ENCODE measurements at places on chromosomes 5 and 9.
A peak's percentile ranks its signal among the peaks of the same experiment; 100 is the strongest.

DNA sequence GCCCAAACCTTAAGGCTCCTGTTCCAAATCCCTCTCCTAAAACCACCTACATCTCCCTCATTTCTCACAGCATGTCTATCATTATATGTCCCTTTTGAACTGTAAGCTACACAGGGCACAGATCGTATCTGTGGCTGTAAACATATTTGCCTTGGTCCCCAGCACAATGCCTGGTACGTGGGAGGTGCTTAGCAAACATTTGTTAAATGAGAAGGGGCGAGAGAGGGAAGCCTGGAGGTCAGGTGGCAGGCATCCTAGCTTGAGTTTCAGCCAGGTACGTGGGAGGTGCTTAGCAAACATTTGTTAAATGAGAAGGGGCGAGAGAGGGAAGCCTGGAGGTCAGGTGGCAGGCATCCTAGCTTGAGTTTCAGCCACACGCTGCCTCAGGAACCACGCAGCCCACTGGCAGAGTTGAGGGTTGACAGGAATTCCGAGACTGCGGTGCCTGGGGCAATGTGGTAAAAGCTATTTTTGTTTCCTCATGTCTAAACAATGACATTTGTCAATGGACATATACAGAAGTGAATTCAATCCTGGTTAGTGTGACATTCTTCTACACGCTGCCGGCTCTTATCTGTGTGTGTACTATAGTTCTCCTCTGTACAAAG is 113.6 kb downstream of the EFNA5 start:
- no peak for DNase-seq

DNA sequence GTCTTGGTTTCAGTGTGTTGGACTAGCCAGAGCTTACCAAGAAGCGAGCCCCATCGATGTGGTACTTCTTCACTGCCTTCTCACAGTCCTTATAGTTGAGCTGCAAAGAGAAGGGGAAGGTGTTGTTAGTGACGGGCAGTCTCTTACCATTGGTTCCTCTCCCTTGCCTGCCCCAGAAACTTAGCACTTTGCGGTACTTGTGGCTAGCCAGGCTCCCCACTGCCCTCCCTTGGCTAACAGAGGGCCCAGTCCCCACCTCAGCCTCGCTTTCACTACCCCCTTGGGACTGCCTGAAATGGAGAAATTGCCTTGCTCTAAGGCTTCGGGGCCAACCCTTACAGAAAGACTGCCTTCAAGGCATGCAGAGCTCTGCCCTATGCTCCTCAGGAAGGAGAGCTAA is 4.3 kb downstream of the LCP2 start:
- no peak for DNase-seq

- DNase-seq: no peak
These were observed 37.2 kb upstream of the PAPPA start for GRCh38 chr9:116116393-116116792.

DNA sequence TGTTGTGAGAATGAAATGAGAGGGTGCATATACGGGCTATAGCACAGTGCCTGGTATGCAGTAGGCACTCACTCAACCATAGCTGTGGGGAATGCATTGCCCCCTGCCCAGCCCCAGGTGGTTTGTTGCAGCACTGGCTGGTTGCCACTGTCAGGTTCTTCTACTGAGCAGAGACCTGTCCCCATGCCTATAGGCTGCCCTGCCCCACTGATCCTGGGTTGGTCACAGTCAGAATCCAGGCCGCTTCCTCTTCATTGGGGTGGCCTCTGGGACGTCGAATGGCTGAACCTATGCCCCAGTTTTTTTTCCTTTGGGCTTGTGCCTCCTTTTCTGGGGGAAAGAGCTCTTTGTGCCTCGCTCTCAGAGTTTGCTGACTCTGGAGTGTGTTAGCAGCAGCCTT is 74.6 kb downstream of the RGS3 start:
- DNase-seq: no peak

DNA sequence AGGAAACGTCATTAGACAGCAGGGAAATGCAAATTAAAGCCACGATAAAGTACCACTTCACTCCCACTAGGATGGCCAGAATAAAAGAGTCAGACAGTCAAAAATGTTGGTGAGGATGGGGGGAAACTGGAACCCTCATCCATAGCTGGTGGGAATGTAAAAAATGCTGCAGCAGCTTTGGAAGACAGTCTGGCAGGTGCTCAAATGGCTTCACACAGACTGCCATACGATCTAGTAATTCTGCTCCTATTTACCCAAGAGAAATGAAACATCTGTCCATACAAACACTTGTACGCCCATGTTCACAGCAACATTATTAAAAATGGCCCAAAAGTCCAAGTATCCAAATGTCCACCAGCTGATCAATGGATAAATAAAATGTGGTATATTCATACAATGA is 158.9 kb upstream of the PHYKPL start:
- peak; percentile 60 for DNase-seq

GRCh38 chr5:59999056-59999455 is 105.5 kb upstream of the PDE4D start:
- no peak for DNase-seq

- DNase-seq: no peak
These were observed 16.9 kb upstream of the RNF183 start for GRCh38 chr9:113320051-113320450.

DNA sequence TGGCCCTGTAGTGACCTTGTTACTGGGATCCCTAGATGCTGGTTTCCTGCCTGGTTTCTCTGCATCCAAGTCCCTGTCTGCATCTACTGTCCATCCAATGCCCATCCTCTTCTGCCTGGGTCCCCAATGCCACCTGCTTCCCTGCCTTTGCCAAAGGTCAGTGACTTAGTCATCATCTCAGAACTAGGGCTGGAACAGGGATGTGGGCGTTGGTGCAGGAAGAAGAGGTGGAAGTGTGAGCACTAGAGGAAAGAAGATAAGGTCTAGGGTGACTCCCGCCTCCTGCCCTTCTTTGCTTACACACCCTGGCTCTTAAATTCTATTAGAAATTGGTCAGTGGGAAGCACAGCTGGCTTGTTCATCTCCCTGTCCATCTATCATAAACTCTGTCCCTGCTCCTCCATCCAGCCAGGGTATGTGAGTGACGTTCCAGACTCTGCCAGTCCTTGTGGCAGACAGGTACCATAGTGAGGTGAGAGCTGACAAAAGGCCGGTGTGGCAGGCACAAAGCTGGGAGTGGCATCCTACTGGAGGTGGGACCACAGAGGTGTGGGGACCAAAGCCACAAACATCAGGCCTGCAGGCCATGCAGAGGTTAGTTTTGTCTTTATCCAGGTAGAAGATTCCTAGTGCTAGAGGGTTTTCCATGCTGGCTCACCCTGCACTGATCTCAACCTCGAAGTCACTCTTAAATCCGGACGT is 9.2 kb downstream of the PTPN3 start:
- no peak for DNase-seq
